Mucosa of gallbladder (tissue), 1 donor: ENCODE measurements at places on chromosomes 12 and 14. TPM values are rescaled to one million over a fixed set of nuclear protein-coding genes. Genes with fewer than 3 reads are reported as not detected.

DNA sequence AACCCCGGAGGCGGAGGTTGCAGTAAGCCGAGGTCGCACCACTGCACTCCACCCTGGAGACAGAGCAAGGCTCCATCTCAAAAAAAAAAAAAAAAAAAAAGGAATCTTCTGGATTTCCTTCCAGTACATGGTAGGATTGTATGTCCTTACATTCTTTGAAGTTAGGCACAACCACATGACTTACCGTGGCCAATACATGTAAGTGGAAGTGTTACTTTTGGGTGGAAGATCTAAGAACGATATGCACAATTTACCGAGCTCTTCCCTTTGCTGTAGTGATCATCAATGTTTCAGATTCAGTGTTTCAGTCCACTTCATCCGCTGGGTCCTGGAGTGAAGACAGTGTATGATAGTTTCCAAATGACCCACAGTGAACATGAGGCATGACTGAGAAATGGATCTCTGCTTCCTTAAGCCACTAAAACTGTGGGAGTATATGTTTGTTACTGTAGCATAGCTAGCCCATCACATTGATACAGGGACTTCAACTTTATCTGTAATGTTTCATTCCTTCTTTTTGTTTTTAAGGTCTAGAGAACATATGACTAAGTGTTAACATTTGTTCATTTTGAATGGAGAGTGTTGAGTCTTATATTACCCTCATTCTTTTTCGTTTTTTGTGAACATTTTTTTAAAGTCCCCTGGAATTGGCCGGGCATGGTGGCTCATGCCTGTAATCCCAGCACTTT, 18.5 kb upstream of the NINJ2 start:
- DNase-seq: no peak

DNA sequence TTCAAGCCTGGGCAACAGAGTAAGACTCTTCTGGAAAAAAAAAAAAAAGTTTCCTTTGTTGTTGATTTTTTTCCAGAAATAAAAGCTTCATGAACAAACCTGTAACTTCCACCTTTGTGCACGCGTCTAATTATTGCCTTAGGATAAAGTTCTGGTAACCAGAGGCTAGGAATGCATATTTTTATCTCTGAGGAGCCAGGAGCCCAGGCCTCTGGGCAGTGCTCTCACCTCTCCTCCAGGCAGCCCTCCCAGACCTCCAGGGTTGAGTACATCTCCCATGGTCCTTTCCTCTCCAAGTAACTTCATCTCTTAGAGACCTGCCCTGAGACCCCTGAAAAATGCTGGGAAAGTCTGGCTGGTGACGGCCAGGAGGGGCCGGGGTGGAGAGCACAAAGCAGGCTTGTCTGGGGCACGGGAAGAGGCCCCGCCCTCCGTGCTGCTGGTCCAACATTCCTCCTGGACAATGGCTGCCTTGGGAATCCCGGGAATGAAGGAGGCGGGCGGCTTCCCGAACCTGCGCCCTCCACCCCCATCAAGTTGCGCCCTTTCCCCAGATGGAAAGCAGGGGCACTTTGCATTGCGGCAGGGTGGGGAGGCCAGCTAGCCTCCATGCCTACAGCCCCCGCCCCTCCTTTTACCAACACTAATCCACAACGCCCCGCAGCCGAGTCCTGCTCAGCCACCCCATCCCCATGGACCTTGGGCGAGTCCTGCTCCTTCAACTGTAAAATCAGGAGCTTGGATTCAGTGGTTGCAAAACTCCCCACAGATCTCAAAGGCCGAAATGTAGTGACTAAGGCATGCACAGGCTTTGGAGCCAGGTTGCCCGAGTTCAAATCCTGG, 7.3 kb upstream of the FIGNL2 start:
- DNase-seq: no peak

GRCh38 chr12:16844875-16845274, 238.9 kb upstream of the LMO3 start:
- no peak for DNase-seq

GRCh38 chr14:101560534-101561113, 671 bp upstream of the DIO3 start:
- DNase-seq: no peak

DNA sequence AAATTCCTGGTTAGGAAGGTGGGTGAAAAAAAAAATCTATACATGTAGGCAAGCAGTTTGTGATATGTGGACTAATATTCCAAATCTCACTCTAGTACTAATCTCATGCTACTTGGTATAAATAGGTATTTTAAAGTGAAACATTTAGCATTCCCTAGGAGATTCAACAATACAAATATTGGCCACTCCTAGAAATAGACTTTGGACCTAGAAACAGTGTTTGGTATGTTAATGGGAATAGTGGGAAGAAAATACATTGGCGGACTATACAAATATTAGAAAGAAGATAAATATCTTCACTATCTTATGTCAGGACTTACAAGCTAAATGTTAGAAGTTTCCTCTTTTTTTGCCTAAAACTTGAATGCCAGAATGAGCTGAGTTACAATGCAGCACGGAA, 28.2 kb downstream of the HIGD1C start:
- DNase-seq: no peak

- DNase-seq: peak; percentile 23
These were observed 20.8 kb downstream of the CKAP4 start for GRCh38 chr12:106226884-106227640.

DNA sequence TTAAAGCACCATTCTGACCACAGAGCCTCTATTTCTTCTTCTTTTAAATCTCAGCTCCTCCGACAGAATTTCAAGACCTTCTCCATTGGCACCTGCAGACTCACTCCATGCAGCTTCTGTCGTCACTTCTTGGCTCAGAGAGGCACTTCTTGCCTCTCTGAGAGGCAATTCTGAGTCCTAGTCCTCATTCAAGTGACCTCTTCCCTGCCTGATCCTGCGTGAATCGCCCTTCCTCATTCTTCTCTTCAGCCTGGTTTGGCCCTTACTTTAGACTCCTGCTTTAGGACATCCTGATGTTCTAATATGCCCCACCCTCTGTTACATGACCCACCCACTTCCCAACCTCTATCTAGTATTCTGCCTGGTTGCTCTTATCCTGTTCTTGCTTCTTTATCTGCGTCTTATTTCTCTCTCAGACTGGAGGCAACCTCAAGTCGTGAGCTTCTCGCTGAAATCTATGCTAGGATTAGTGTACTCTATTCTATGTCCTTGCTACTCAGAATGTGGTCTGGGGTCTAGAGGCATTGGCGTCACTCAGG, 55.6 kb upstream of the CISTR start:
- no peak for DNase-seq

DNA sequence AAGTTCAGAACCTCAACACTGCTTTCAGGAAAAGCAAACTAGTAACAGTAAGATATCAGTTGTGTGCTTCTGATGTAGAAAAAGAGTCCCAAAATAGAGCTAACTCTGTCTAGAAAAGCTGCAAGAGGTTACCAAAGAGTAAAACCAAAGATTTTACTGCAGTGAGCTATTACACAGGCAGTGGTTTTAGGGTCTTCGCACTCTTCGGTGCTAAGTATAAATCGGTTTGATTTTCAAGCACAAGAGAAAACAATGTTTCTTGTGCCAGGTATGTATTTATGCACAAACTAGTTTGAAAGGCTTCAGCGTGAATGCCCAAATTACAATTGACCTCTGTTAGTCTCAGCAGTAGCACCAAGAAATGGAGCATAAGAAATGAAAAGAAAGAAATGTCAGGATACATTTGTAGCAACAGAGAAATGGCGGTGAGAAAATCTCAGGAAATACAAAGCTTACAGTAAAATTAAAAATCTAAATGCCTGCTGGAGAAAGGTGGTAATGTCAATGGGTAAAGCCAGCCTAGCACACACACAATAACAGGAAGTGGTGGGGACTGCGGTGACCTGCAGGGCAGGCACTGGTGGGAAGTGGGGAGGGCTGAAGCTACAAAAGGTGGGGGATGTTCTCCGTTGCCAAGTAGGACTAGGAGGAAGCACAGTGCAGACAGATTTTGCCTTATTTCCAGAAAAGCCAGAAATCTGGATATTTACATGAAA, 18.0 kb upstream of the DYRK2 start:
- peak; percentile 56 for DNase-seq

GRCh38 chr14:36771028-36771640, 109.5 kb downstream of the PAX9 start:
- DNase-seq: peak; percentile 57

DNA sequence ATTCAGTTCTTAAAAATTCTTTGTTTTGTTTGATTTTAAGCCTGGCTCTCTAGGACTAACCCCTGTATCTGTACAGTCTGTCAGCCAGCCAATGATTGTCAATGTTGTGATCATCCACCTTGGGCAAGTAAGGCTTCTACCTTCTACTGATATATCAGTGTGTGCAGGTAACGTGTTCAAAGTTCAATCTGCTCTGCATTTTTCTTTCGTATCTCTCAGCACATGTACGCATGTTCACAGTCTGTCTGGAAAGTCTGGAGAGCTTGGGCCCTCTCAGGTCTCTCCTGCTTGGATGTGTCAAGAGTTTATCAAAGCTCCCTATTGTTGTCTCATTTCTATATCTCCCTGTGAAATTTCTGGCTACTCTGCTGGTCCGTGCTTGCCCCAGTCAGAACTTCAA, 138.6 kb upstream of the VRK1 start:
- DNase-seq: no peak

GRCh38 chr14:100560471-100560870, 26.7 kb downstream of the BEGAIN start:
- no peak for DNase-seq

DNA sequence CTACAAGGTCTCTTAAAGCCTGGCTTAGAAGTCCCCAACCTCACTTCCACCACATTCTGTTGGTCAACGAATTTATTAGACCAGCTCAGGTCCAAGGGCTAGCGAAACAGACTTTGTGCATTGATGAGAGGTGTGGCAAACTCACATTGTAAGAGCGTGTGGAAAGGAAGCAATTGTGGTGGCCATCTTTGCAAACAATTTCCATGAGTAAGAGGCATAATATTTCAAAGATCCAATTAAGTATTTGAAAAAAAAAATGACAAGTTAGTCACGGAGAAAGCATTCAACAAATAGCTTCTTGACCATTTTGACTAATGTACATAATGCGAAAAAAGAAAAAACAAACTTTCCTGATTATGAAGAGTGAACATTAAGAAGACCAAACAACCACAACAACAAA, 7.4 kb downstream of the NR1H4 start:
- DNase-seq: no peak

GRCh38 chr14:65906344-65906743, 493.8 kb downstream of the FUT8 start:
- DNase-seq: no peak

DNA sequence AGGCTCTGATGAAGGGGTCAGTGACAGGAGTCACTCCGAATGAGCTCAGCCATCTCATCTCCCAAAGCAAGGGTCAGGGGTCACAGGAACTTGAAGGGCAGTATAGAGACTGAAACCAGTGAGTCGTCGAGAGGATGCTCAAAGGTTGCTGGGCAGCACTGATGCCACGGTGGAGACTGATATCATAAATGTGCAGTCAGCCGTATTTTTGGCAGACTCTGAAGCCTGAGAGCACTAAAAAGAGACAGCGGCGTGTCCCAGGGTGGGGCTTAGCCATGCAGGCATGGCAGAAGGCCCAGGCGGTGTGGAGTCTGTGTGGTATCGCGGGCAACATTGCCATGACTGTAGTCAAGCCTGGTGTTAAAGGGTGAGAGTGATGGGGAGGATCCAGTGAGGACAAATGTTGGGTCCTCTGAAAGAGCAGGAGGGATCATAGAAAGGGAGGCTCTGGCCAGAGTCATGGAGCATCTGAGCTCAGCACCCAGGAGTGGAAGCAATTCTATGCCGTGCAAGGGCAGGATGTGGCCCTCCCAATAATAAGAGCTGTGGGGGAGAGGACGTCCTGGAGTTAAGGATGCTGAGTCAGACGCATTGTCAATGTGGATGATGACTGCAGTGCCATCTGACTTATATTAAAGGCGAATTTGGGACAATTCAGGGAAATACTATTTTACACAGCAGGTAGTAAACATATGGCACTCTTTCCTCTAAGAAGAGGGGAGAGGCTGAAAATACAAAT, 241.2 kb upstream of the FKBP4 start:
- no peak for DNase-seq

GRCh38 chr14:93725002-93725582, 63.2 kb downstream of the PRIMA1 start:
- DNase-seq: no peak

GRCh38 chr12:41142376-41142775, 45.7 kb upstream of the PDZRN4 start:
- no peak for DNase-seq

DNA sequence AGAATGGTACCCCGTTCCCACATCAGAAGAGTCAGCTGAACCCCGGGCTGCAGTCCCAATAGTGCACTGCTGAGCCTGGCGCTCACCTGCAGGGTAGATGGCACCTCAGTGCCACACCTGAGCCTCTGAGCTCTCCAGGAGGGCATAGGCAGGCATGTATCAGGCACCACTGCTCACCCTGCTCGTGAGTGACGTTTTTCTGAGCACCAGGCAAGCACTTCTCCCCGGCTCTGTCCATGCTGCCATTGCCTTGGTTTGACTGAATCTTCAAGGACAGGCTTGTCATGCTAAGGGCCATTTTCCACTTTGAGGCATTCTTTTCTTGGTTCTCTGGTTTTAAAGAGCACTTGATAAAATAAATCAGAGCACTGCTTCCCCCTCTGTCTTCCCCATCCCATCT, 161.6 kb upstream of the PRMT8 start:
- no peak for DNase-seq

DNA sequence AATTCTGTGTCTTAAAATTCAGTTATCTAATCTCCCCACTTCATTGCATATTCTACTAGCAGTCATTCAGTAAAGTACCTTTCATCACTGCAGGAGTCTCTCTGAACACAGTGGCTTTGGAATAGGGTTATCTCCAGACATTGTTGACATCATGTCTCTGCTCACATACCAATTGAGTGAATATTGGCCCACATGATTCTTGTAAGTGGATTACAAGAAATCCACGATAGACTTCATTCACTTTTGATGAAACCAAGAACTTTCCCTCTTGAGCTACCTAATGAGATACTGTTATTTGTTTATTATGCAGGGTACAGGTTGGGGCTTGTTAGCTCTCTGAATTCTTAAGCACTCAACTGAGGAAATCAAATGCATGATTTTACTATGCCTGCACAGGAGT, 284.9 kb downstream of the RAD51B start:
- DNase-seq: no peak

GRCh38 chr12:62834406-62834805, 100.5 kb downstream of the PPM1H start:
- peak; percentile 51 for DNase-seq

- DNase-seq: peak; percentile 71
These were observed 6.0 kb upstream of the SLC6A12 start for GRCh38 chr12:219891-220352.

GRCh38 chr14:56900726-56901125, 90.4 kb upstream of the OTX2 start:
- no peak for DNase-seq

- DNase-seq: no peak
These were observed 150.2 kb upstream of the C14orf180 start for GRCh38 chr14:104429291-104429861.

Gene SLCO1A2
- not detected for total RNA-seq

Gene GPR162
- 12.3 TPM for total RNA-seq

Gene OSBPL8
- 62.2 TPM for total RNA-seq

Gene ZCCHC8
- 19.0 TPM for total RNA-seq

Gene GXYLT1
- 9.6 TPM for total RNA-seq

Gene RPL10L
- not detected for total RNA-seq

Gene DDX51
- 18.0 TPM for total RNA-seq

Gene DLST
- 95.6 TPM for total RNA-seq

Gene OAS1
- total RNA-seq: 27.9 TPM

Gene MYH7
- 0.12 TPM for total RNA-seq

Gene KRT78
- total RNA-seq: not detected

Gene RBM19
- total RNA-seq: 30.6 TPM

Gene SLC17A8
- total RNA-seq: not detected
